Cortex of kidney (tissue), 1 donor: ENCODE measurements at places on chromosomes 3 and 15.

GRCh38 chr3:74067296-74067695 is 442.6 kb upstream of the PDZRN3 start:
- no peak for DNase-seq

- DNase-seq: no peak
Observed at GRCh38 chr3:65890328-65890727, 148.4 kb downstream of the MAGI1 start.

DNA sequence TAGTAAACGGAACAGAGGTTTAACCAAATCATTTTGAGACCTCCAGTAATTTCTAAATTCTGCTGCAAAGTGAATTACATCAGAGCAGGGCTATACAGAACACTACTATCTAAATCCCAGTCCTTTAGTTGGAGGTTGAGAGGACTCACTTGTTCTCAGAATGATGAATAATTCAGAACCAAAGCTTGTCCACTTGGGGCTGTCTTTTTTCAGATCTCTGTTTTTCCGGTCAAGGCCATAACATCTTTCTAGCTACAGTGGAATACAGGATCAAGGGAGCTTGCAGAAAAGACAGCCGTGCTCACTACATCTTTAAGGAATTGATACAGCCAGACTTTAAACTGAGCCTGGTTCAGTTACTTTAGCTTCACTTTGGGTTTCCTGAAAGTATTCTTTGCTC is 194.5 kb downstream of the EFHB start:
- DNase-seq: no peak

DNA sequence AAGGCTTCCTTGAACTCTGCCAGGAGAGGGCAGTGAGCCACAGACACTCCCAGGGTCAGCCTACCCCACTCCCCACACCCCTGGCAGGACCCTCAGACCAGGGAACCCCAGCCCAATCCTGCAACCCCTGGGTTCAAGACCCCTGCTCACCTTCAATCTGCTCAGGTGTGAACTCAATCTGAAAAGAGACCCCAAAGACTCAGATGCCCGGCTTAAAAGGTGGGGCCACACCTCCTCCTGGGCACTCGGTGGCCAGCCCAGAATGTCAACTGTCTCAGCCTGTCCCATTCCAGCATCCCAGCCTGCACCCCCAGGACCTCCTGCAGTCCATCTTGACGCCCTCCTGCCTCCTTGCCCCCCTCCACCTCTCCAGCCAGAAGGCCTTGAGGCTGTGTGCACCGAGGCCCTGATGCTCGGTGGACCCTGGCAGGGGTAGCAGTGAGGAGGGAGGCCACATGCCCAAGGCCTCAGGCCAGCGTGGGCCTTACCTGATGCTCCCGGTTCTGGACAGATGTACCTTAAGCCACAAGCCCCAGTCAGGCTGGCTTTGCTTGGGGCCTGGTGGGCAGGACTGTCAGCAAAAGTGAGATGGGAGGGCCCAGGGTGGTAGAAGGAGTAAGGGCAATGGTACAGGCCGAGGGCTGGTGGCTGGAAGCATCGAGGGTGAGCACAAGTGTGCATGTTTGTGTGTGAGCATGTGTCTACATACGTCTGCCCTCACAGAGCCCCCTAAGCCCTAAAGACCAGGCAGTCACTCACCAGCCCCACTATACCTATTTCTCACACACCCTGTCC is 2.2 kb downstream of the MYL3 start:
- DNase-seq: no peak

- no peak for DNase-seq
Observed at GRCh38 chr3:107524326-107524840, 1.6 kb downstream of the BBX start.

GRCh38 chr3:9271903-9272302 is 22.5 kb upstream of the SRGAP3 start:
- DNase-seq: no peak

GRCh38 chr15:65732698-65733097 is 59.4 kb downstream of the DENND4A start:
- no peak for DNase-seq

DNA sequence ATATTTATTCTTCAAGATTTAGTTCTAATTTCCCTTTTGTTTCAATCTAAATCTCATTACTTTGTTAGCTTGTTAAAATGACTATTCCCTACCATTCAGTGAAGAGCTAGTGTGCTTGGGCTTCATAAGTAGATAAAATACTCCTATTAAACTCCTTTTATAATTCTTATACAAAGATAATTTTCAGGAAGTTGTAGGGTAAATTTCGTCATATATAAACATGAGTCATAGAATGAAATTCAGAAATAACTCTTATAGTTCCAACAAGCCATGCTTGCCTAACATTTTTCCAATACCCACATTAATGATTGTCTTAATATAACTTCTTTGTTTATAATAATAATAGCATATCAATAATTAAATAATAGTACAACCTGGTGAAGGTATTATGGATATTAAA is 407.3 kb downstream of the NAALADL2 start:
- DNase-seq: no peak

DNA sequence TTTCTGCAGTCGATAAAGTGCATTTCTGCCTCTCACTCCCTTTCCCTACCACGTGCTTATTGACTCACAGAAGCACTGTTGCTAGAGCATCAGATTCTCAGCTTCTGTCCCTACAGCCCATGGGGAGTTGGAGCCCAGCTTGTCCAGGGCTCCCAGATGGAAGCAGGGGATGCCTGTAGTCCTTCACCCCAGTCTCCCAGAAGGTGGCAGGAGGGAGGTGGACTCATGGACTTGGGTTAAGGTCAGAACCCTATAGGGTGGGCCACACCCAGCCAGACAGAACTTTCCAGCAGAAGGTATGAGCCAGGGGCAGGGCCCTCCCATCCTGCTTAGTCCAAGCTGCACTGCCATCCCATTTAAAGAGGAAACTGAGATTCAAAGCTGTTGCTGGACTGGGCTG is 33.1 kb upstream of the SEMA3F start:
- DNase-seq: no peak

GRCh38 chr3:123871946-123872345 is 12.2 kb downstream of the MYLK start:
- DNase-seq: no peak

DNA sequence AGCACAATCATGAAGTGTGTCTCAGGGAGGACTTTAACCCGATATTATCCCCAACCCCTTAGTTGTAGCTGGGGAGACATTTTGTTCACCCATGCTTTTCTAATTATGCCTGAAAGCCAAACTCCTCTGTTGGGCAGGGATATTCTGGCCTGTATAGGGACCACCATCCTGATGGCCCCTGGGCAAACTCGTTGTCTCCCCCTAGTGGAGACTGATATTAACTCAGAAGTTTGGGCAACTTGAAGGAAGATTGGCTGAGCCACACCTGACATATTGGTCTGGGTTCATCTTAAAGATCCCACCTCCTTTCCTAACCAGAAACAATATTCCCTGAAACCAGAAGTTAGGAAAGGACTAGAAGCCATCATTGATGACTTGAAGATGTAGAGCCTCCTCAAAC is 42.3 kb downstream of the TM4SF18 start:
- DNase-seq: no peak

- no peak for DNase-seq
Observed at GRCh38 chr15:92468991-92469390, 75.3 kb downstream of the ST8SIA2 start.

DNA sequence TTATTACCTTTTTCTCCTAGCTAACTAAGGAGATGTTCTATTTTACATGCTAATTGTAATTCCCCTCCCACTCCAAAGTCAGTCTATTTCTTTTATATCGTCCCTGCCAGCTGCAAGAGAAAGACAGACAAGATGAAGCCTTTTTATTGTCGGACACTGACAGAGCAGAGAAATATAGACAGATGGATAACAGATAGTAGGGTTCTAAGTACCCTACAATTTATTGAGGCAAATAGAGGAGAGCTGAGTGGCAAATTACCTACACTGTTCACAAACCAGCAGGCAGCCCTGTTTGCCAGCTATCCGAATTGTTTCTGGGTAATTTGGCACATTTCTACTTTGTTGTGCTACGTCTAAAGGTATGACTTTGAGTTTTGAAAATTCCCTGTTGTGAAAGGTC is 392.3 kb upstream of the ZNF717 start:
- no peak for DNase-seq

DNA sequence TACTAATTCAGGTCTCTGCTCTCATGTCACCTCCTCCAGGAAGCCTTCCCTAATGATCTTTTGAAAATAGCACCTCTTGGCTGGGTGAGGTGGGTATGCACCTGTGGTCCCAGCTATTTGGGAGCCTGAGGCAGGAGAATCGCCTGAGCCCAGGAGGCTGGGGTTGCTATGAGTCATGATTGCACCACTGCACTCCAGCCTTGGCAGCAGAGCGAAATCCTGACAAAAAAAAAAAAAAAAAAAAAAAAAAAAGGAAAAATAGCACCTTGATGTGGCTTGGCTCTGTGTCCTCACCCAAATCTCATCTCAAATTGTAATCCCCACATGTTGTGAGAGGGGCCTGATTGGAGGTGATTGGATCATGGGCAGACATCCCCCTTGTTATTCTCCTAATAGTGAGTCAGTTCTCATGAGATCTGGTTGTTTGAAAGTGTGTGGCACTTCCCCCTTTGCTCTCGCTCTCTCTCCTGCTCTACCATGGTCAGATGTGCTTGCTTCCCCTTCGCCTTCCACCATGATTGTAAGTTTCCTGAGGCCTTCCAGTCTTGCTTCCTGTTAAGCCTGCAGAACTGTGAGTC is 11.2 kb upstream of the RNU6-1 start:
- DNase-seq: no peak

DNA sequence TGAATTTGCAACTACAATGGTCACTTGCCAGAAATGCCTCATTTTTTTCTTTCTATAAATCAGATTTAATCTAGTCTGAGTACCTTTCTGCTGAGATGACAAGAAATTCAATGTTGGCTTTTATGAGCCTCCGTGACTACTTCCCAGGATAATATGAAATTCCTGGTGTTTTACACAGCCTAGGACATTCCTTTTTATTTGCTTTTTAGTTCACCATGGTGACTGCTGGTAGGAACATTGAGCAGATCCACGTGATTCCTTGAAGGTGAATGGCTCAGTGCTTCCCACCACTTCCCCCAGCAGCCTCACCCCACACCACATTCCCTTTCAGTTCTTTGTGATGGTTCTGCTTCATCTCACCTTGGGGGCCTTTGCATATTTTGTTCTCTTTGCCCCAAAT is 4.3 kb upstream of the NPTN start:
- no peak for DNase-seq

GRCh38 chr3:10957976-10958749 is 34.4 kb upstream of the SLC6A1 start:
- no peak for DNase-seq

- DNase-seq: no peak
Observed at GRCh38 chr15:95541301-95541700, 789.2 kb upstream of the NR2F2 start.

- no peak for DNase-seq
Observed at GRCh38 chr15:24054547-24055245, 367.6 kb upstream of the NDN start.

DNA sequence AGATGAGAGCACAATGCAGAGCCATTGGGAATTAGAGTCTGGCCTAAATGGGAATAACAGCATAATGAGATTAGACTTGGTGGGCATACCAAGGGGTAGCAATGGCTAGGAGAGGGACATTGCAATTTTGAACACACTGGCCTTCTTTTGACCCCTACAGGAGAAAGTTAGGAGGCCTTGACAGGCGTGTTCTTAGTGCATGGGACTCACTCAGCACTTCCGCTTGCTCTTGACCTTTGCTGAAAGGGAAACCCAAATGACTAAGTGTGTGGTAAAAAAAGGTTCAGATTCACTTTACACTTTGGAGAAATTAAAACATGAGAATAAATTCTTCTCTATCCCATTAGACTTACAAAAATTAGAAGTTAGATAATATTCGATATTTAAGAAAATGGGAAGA is 317.4 kb downstream of the DIPK2A start:
- no peak for DNase-seq

DNA sequence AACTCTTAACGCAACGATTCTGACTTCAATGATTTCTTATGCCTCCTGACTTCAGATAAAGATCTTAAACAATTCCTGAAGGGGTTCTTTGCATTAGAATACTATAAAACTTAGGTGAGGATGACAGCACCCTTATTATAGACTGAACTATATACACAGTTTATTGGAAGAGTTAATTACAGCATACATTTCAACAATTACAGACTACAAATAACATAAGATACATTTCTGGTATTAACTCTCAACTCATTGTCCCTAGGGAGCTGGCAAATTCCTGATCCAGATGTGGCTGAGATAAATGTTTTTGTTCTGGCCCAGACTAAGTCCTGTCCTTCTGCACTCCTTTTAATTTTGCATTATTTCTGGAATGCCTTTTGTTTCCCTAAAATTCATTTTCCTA is 155.5 kb upstream of the TMC3 start:
- DNase-seq: no peak

DNA sequence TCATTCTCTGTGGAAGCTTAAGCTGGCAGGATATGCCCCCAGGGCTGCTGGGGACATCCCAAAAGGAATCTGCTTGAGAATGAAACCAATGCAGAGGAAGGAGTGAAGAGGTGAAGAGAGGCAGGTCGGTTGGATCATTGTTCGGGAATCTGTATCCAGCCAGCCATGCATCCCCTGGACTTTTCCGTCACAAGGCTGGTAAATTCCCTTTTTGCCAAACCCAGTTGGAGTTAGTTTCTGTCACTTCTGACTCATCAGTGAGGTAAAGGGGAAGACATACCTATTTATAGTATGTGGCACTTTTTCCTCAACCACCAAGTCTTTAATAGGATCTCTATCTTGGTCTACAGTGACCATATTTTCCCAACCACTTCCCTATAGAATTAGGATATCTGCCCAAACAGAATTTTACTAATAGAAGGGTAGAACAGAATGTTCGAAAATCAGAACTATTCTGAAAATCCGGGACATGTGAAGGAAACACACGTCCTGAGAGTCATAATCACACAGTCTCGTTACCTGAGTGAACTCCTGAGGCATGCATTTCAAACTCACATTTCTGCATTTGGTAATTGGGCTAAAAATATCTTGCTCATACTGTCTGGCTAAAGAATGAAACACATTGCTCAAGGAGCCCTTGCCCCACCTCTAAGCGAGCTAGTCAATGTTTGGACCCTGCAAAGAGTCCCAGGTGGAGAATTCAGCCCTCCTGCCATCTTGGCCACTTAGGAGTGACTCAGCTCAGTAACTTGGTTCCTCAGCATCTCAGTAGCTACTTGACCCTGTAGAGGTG is 289.7 kb upstream of the ADAMTS9 start:
- DNase-seq: no peak

DNA sequence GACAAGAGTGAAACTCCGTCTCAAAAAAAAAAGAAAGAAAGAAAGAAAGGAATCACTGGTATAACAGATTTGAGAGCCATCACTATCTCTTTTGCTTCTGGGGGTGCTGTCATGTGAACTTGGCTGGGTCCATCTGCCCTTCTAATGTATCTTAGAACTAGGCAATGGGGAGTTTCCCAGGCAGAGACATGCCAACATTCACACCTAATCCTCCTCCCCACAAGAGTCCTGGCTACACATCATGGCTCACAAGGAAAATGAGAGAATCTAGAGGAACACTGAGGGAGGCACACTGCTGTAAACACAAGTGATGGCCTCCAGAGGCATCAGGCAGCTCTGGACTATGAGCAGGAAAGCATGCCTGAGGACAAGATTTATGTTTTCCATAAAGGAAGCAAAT is 67.8 kb upstream of the PPP2R3A start:
- no peak for DNase-seq
